ENCODE measurements at places on chromosomes 12 and 14.

- DNase-seq = no peak
Observed at GRCh38 chr14:43481864-43482263, 1025.2 kb downstream of the FSCB start.

DNA sequence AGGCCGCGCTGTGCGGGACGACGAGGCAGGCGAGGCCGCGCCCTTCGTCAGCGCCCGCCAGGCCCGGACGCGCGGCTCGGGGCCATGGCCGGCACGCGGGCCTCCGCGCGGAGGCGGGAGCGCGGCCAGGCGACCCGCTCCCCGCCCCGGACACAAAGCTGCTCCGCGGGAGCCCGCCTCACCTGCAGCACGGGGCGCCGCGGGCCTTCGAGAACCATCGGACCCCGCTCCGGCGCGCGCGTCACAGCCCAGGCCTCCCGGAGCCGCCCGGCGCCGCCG, 342 bp downstream of the DICER1 start:
- peak; percentile 0 for DNase-seq

GRCh38 chr14:23020143-23021128, 10.5 kb upstream of the C14orf93 start:
- DNase-seq = no peak

- no peak for DNase-seq
Observed at GRCh38 chr14:87109271-87109670, 883.7 kb downstream of the GALC start.

DNA sequence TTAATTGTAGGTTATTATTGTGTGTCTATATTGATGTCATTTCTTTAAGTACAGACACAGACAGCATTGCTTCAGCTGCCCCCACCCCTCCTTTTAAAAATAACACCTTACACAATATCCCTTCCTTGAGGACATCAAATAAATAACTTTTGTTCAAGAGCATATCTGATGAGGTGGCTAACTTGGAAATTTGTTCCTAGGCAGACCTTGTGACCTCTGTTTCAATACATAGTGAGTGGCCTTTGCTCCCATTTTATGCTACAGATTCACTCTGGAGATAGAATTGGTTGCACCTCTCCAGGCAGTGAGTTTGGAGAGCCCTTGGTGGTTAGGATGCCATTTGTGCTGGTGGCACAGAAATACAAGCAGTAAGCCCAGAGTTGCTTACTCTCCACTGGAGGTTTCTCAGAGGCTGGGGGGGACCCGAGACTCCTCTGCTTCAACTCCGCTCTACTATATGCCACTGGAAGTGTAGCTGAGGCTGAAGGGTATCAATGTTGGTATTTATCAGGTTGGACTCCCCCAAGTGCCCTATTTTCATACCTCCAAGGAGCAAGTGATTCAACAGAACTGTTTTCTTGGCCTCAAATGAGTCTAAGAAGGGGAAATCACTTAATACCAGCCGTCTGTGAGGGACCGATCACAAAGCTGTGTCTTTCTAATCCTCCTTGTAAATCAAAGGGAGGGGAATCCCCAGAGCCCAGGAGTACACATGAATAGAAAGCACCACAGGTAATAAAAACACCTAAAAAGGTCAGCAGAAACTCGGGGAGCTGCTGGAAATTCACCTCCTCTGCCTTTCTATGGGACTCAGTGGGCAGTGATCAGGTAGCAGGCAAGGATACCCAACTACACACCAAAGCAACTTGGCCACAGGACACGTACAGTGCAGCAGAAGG, 463.1 kb downstream of the RAD51B start:
- peak; percentile 20 for DNase-seq

- no peak for DNase-seq
Observed at GRCh38 chr12:62128175-62128975, 131.8 kb upstream of the USP15 start.

DNA sequence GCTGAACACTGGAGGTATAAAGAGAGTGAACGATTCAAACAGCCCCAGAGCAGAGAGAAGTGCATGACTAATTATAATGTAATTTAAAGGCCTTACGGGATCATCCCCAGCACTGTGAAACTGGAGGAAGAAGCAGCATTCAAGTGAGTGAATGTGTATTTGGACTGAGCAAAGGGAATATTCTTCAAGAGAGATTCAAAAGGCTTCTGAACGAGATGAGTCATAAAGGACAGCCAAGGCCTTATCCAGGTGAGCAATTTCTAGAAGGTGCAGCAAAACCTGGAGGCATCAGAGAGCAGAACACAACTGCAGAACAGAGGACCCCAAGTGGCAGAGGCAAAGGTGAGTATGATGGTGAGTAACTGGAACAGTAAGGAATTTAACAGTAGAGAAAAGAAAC, 127.2 kb downstream of the BCAT1 start:
- no peak for DNase-seq

DNA sequence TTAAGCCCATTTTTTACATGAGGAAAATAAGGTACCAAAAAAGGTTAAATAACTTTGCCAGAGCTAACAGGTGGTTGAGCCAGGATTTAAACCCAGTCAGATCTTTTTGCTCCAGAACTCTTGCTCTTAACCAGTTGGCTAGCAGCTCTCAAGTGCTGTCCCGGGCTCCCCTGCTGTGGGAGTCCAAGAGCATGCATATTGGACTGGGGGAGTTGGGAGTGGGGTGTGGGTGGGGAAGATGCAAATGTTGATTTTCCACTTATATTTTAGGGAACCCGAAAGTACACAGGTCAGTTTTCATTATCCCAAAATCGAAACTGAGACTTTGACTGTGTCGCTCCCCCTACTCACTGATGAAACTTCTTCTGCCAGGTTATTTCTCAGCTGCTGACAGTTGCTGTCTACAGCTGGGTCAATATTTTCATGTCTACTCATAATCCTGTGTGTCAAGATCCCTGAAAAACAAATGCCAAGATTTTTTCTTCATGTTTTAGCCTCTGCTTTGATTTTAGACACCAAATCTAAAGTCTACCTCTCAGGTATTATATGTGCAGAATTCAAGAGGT, 172.3 kb upstream of the TMPO start:
- DNase-seq = no peak

DNA sequence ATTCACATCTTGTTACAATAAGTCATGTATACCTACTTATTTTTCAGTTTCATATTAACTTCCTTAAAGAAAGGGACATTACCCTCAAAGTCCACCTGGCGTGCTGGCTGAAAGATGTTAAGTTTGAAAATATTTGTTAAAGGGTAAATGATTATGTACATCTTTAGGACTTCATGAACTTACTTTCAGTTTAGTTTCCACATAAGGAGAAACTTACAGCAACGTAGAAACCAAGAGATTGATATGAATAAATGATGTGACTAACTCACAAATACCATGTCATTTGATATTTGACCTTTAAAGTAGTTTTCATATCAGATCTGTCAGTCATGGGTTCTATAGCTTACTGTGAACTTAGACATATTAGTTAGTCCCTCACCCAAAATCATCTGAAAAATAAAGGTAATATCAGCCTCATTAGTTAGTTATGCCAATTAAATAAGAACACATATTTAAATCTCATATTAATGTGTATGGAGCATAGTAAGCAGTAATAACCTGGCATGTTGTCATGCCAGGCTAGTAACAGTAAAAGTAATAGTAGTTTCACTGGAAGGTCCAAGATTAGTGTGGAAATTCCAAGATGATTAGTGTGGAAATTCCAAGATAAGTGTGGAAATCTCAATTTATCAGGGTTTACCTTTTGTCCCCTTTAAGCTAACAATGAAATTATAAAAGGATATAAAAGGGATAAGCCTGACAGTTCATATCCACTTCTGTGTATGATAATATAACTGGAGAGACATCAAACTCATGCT, 1.9 kb upstream of the CLEC2D start:
- no peak for DNase-seq

- DNase-seq = no peak
Observed at GRCh38 chr12:56804684-56805083, 41.6 kb downstream of the HSD17B6 start.

GRCh38 chr14:31223331-31223730, 15.7 kb upstream of the HECTD1 start:
- DNase-seq = no peak

DNA sequence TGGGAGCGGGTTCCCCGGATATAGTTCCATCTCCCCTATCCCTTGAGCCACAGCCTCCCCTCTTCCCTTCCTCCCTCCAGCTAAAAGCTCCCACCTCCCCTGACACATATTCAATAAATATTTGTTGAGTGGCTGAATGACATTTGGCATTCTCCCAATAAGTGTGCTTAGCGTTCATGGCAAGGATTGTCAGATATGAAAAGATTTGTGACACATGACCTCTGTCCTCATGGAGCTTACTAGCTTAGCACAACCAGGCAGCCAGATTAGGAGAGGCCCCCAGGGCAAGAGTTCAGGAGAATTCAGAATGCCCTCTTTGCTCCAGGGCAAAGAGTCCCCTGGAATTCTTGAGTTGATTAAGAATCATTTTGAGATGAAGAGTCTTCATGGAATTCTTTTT, 22.5 kb upstream of the SLC6A12 start:
- DNase-seq = no peak

GRCh38 chr14:58836303-58836974, 198.7 kb downstream of the DACT1 start:
- DNase-seq = no peak

DNA sequence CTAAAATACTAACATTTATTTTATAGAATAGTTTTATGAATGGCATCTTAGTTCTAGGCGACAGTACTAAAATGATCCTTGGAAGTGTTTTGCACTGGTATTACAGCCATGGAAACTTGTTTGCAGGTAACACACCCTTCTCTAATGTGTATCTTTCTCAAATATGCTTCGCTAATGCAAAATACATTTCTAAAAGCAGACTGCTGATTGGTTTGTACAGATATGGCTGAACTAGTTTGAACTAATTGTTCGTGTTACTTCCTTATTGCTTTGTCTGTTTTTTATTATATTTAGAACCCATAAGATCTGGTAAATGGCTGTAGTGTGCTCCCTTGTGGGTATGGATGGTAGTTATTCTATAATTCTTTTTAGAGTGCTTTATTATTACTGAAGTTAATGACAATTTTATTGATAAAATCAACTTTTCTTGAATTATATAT, 53.0 kb downstream of the ATF7IP start:
- no peak for DNase-seq

DNA sequence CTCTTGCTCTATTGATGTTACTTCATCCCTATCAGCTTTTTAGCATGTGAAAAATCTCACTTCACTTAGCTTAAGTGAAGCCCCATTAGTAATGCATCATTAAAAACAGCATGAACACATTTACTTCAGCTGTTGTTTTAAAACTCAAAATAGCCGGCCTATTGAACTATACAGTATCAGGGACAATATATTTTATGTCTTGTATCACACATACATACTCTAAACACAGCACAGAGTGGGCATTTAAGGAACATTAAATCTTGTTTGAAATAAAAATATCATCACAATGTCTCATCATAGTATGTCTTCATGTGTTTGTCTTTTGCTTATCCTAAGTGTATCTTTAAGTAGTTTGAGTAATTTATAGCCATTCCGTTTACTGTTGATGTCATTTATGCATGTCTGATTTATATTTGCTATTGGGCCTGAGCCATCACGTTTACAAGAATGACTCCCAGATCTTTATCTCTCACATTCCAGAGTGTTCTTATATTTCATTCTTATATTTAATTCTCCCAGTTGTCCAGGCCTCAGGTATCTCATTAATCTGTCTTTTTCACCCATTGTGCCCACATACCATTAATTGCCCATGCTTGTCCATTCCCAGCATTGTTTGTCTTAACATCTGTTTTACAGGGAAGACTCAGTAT, 57.5 kb downstream of the ARHGAP5 start:
- DNase-seq = no peak

GRCh38 chr12:39872425-39872824, 233.5 kb downstream of the SLC2A13 start:
- no peak for DNase-seq

- no peak for DNase-seq
Observed at GRCh38 chr12:132249689-132250478, 79.5 kb downstream of the GALNT9 start.

DNA sequence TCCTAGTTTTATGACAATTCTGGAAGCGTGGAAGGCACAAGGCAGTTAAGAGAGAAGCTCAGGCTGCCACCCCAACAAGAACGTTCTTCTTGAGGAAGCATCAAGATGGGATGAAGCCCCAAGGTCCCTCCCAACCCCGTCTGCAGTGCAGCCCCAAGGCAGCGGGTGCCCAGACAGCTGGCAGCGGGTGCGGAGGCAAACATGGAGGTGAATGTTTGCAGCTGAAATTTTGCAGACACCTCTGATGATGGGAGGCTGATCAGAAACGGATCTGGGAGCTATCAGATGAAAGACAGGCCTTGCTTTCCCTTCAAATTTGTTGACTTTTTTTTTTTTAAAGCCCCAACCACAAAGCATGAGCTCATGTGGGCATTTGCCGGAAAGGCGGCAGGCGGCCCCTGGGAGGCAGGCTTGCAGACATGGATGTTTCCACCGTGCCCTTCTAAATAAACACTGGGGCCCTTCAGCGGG, 230.7 kb upstream of the RTL1 start:
- DNase-seq = no peak

GRCh38 chr12:32661706-32662105, 17.4 kb upstream of the DNM1L start:
- no peak for DNase-seq

DNA sequence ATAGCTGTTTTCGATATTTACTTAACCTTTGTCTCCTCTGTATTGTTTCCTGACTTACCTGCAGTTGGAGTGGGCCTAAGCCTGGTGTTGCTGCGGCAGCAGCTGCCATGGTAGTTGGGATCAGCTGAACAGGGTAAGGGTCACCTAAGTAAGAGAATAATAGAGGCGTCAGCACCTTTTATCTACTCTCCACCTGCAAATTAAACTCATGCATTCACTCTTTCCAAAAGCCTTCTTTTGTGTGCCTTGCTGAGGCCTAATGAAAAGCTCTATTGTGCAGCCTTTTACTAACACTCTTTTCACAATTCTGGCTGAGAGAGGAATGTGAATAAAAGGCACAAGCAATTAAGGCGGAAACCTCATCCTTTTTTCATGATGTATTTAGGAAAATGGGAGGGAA, 308.7 kb downstream of the SOX5 start:
- DNase-seq = no peak

DNA sequence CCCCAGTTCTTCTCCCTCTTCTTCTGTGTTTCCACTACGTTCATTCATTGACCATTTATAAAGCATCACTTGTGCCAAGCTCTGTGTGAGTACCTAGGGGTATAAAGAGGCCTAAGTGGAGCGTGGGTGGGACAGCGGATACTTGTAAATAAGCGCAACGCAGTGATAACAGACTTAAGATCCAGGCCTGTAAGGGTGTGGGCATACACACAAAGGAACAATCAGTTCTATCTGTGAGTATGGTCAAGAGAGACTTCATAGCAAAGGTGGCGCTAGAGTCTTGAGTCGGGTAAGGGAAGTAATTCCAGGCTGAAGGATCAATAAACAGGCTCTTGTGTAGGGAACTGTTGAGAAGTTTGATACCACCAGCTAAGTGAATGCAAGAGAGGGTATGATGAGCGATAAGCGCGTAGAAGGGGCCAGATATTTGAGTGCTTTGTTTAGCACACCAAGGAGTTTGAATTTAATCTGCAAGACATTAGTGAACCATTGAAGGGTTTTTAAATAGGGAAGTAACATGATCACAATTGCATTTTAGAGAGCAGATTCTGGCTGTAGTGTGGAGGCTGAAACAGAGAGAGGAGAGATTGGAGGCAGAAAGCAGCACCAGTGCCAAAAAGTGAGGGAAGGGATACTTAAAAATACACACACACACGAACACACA, 1.0 kb upstream of the GXYLT1 start:
- no peak for DNase-seq

GRCh38 chr12:89140602-89141238, 211.6 kb downstream of the DUSP6 start:
- DNase-seq = no peak
